ENCODE measurements at places on chromosomes 2 and 18.

DNA sequence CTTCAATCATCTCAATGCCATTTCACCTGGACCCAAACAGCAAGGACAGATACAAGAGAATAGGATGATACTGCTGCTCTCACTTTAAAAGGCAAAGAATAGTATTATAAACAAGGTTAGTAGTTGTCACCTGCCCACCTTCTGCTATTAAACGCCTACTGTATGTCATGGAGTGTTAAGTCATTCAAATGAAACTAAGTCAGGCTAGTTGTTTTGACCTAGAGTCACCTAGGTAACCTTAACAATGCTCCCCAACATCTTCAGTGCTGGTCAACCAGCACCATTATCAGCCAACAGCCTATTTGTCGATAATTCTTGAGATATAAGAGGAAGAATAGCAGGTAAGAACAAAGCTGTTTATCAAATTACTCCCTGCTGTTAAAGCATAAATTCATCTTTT is 39.2 kb downstream of the TRIP12 start:
- DNase-seq: no peak

- peak; percentile 41 for DNase-seq
Observed at GRCh38 chr2:290090-290722, 2.3 kb upstream of the ALKAL2 start.

- no peak for DNase-seq
Observed at GRCh38 chr2:58235984-58236383, 5.1 kb downstream of the FANCL start.

GRCh38 chr2:79936715-79937114 is 367.8 kb downstream of the LRRTM1 start:
- DNase-seq: no peak

GRCh38 chr2:8506746-8507145 is 175.1 kb upstream of the ID2 start:
- DNase-seq: no peak

- DNase-seq: no peak
Observed at GRCh38 chr2:135796606-135797005, 40.4 kb downstream of the LCT start.

DNA sequence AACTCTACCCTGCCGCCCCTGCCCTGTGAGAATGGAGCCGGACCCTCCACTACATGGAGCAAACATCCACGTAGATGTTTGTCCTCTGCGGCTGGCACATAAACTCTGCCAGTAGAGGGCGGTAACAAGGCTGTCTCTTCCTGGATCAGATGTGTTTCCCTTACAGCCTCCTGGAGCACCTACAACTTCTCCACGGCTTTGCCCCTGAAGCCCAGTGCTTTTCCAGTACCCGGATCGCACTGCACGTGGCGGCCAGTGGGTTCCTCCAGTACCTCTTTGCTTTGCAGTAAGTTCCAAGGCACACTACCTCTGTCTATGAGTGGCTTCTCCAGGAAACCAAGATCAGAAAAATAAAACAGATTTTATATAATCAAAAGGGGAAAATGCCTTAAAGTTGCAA is 651.3 kb downstream of the DCDC2C start:
- no peak for DNase-seq

- DNase-seq: no peak
Observed at GRCh38 chr2:161030260-161031063, 129.8 kb upstream of the TANK start.

DNA sequence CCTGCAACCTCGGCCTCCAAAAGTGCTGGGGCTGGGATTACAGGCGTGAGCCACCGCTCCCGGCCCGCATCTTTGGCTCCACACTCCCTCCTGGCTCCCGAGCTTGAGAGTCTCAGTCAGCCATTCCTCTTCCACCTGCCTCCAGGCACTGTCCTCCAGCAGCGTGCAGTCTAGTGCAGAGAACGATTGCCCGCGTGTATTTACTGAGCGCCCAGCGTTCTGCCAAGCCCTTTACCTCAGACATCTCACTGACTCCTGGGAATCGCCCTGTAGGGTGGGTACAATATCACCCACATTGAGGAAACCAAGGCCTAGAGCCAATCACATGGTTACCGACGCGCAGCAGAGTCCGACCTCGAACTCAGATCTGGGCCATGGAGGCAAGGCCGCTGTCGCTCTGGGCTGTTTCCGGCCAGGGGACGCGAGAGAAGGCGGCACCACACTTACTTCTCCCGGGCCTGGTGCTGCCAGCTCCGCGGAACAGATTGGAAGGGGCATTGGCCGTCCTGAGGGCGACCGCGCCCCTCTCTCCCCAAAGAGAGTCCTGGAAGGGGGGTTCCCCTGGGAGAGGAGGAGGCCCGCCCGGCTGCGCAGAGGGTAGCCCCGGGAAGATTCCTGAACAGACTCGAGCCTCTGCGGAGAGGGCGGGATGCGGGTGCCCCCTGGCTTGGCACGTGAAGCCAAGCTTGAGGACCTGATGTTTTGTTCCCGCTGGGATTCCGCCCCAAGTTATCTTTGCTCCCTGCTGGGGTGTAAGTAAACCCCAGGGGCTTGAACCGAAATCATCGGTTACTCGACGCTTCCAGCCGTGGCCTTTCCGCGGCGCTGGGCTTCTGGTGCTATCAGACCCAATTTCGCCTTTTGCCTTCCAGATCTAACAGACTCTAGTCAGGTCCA is 5.2 kb upstream of the DLX2 start:
- DNase-seq: no peak

DNA sequence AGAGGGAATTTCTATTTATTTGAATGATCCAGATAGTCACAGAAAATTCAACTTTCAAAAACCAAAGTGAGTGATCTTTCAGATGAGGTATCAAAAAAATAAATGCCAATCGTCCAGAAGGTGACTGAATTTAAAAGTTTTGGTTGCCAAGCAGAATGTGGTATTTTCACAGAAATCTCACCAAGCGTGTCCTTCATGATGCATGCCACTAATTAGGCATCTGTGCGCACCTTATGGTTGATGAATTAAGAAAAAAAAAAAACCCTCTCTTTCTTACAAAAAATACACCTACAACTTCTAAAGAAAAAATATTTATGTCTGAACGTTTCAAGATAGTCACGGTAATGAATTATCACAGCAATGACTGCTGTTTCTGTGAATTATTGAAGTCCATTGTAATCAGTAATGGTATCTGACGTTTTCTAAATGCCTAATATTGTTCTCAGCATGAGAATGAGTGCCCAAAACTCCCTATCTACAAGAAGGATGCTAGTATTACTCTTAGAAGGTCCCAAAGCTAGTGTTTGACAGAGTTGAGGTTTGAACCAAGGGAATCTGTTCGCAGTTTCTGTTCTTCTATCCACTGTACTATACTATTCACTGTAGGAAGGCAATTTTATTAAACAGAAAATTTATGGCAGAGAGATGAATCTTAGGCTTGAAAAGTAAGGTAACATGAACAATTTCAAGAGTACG is 219.6 kb upstream of the NETO1 start:
- DNase-seq: no peak

DNA sequence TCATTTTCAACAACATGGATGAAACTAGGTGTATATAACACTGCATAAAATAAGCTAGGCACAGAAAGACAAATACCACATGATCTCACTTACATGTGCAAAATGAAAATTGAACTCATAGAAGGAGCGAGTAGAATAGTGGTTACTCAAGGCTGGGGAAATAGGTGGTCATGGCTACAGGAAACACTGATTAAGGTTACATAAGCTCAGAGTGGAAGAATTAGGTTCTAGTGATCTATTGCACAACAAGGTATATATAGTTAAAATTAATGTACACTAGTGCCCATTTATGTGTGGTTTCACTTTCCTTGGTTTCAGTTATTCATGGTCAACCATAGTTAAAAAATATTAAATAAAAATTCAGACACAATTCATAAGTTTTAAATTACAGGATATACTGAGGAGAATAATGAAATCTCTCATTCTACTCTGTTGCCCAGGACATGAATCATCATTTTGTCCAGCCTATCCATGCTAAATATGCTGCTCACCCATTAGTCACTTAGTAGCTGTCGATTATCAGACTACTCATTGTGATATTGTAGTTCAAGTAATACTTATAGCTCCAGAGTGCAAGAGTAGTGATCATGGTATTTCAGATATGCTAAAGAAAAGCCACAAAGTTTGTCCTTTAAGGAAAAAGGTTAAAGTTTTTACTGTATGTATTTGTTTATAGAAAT is 1530.9 kb upstream of the LRRTM1 start:
- no peak for DNase-seq

DNA sequence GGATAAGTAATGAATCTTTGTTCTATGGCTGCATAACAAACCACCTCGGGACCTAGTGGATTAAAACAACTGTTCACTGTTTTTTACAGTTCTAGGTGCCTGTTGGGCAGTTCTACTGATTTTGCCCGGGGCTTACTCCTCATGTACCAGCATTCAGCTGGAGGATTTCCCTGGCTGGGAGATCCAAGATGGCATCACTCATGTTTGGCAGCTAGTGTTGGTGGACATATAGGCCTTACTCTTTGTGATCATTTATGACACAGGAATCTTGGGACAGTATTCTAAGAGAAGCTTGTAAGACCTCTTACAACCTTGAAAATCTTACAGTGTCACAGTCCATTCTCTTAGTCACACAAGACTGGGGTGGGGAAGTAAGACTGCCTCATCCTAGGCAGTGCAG is 4.6 kb downstream of the MARCHF7 start:
- no peak for DNase-seq

DNA sequence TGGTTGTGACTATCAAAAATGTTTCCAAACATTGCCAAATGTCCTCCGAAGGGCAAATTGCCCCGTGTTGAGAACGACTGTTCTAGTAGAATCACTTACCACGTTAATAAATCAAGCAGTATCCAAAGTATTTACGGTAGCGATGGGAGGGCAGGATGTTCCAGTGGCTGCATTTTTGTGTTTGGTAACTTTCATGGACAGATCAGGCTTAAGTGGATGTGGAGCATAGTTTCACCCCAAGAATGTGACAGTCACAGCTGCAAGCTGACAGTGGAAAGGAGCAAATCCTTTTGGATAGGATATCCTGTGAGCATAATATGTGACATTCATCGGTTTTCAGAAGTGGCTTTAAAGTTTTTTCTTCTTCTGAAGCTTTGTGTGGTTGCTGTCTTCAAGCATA is 46.3 kb upstream of the DARS1 start:
- no peak for DNase-seq

GRCh38 chr18:13745696-13746095 is 19.2 kb downstream of the RNMT start:
- no peak for DNase-seq

DNA sequence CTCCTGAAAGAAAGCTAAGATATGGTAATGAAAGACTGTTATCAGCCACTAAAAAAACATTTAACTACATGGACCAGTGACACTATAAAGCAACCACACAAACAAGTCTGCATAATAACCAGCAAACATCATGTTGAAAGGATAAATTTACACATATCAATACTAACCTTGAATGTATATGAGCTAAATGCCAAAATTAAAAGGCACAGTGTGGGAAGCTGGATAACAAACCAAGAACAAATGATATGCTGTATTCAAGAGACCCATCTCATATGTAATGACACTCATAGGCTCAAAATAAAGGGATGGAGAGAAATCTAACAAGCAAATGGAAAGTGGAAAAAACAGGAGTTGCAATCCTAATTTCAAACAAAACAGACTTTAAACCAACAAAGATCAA is 213.1 kb upstream of the CDH2 start:
- DNase-seq: no peak

DNA sequence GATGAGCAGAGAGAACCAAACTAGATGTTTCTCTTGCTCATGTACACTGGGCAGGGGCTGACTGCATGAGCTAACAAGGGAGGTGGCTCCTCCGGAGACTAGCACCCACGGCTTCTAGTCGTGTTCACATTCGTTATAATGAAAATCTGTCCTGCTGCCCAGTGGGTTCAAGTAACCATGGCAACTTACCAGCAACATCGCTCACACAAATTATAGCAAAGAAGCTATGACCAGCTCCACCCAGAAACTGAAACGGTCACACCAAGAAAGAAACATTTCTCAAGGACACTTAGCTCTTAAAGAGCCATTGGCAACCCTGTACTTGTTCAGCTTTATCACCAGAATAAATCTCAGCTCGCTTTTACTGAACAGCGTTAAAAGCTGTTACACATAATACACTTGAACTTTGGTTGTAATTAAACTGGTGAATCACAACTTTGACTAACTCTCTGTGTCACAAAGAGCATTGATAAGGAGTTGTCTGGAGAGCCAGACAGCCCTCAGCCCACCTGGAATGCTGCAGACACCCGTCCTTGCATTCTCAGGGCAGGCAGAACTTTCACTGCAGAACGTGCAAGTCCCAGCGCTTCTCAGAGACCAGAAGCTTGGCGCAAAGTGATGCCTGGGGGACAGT is 141.2 kb downstream of the PID1 start:
- DNase-seq: no peak

- DNase-seq: no peak
Observed at GRCh38 chr2:50648041-50648700, 383.8 kb downstream of the NRXN1 start.

GRCh38 chr2:100494712-100495111 is 24.4 kb downstream of the NMS start:
- no peak for DNase-seq

DNA sequence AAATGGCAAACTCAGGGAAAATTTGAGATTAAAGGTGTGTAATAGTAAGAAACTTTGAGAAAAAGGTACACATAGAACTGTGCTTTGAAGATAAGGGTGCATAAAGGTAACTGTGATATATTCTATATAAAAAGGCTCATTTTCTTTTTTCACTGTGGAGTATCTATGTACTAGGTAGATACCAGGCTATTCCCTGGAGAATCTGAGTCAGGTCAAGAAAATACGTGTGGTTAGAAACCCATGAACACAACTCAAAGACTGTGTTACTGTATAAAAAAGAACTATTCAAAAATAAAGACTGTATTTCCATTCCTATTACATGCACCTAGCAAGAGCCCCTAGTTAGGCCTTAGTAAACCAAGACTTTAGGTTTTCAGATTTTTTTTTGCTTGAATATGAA is 100.1 kb upstream of the GRB14 start:
- DNase-seq: no peak

DNA sequence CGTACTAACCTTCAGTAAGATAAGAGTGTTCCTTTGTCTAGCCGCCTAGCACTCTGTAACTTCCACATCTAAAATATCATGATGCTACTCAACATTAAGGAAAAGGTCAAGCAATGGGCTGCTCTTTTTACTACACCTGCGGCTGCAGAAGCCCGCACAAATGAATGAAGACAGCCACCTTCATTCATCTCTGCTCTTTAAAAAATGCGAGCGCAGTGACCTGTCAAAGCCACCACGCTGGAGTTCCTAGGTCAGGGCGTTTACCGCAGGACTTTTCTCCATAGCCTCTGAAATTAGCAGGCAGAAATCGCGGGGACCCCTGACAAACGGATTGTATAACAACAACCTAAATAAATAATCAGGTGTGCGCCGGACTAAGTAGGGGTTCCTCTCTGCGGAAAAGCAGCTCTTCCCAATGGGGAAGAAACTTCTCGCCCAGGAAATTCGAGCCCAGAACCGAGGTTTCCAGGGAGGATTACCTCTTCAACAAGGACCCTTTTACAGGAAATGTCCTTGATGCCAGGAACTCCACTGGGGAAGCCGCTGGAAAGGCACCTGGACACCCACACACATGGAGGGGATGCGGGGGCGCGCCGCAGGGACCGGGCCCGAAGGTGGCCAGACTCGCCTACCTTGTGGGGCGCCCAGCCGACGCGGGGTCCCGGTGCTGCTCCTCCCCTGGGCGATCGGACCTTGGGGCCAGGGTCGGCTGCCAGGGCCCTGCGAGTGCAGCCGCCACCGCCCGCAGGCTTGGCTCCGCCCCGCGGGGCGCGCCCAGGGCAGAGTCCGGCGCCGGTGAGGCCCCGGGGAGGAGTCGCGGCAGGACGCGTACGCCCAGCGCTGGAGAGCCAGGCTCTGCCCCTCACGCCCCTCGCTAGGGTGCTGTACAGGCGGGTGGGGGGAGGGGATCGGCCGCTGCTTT is at the start of gene CCDC68:
CCDC68 (minus strand) TSS at position 758 of the 922 bp plus-strand sequence. CDS start 16,670 bp downstream, outside the sequence.
- DNase-seq: no peak

Measured in activated T-cell treated with anti-CD3 and anti-CD28 coated beads for 48 hours (primary cell).